Mesendoderm (in vitro differentiated cells): ENCODE measurements at places on chromosomes 2 and 18.

DNA sequence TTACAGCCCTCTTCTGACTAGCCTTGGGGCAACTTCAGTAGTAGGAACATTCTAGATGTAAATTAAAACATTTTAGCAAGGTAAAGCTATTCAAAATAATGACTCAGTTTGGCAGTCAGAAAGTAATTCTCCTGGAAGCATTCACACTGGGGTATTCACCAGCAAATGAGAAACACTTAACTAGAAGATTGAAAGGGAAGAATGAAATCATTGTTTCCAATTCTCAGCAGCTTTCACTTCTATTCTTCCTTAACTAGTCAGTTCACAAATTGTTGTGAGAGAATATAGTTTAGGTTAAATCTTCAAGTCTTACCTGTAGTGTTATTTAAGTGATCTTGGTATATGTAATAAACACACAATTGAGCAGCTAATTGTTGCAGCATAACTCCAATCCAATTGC is 1135.6 kb upstream of the FAM98A start:
- peak; percentile 62 for DNase-seq

GRCh38 chr2:222844323-222844722 is 16.5 kb upstream of the ACSL3 start:
- peak; percentile 44 for DNase-seq

DNA sequence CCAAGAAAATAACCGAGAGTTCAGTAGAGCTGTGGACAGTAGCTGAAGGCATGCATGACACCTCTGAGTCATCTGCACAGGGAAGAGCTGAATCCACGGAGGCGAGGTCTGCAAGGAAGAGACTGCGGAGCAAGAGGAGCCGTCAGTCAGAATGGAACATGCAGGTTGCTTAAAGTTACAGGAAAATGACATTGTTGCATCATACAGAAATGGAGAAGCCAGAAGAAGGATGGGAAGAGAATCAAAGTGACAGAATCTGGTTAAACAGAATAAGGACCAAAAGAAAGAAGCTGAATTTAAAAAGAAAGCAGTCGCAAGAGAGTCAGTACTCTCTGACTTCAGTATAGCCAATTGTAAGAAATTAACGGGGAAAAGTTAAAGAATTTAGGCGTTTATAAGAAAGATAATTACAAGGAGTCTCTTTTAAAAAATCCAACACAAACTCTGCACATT is 533.8 kb downstream of the ADCYAP1 start:
- DNase-seq: peak; percentile 48

GRCh38 chr2:3379339-3379646 is 201 bp upstream of the TRAPPC12 start:
- no peak for DNase-seq

GRCh38 chr18:55100817-55101457 is 141.7 kb upstream of the CCDC68 start:
- DNase-seq: no peak

- no peak for DNase-seq
Observed at GRCh38 chr2:125681976-125682805, 973.8 kb upstream of the GYPC start.

DNA sequence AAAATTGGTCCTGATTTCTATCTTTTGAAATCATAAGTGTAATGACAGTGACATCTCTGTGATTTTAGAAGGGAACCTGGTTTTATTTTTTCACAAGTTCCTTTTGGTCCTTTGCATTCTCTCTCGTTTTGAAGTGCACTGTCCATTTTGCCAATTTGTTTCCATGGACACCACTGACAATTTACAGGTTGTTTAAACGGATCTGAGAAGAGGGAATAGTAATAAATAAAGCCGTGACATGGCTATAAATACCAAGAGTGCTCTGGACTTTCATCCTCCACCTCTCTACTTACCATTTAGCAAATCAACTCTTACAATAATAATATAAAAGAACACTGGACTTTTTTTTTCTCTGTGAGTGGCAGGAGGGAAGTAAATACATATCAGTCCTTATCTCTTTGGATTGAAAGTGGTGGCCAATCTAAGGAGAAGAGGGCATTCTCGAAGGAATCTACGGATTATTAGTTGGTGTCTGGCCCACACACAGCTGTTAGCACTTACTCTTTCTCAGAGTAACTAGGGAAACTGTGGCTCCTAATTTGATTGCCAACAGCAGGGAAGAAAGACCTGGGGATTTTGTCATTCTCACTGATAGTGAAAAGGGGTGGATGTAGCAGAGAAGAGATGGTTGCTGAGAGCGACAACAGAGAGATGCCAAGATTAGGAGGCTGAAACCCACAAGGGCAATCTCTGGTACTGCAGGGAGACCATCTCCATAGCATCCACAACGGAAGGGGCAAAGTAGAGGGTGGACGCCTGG is 108.7 kb upstream of the FSHR start:
- peak; percentile 91 for DNase-seq

- DNase-seq: no peak
Observed at GRCh38 chr2:178529194-178529593, 48.9 kb downstream of the PLEKHA3 start.

- DNase-seq: no peak
Observed at GRCh38 chr2:99507937-99508818, 18.4 kb upstream of the REV1 start.

GRCh38 chr2:201966691-201967438 is 66.8 kb upstream of the FZD7 start:
- DNase-seq: no peak

GRCh38 chr2:238345297-238345968 is 25.1 kb downstream of the TRAF3IP1 start:
- no peak for DNase-seq

DNA sequence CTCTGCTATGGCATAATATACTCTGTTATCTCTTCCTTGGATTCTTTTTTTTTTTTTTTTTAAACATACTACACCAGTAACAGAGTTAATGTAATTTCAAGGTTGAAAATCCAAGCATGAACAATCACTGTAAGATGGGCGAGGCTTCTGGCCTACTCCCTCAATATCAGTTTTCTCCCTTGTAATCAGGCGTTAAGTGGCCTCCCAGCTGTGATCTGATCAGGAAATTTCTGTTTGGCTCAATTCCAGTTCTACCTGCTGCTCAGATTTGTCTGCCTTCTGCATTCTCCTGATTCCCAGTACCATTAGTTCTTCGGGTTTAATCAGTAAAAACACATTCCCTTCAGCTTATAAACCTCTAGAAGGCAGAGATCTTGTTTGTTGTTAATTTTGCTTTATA is 18.6 kb downstream of the PRKD3 start:
- DNase-seq: peak; percentile 78

DNA sequence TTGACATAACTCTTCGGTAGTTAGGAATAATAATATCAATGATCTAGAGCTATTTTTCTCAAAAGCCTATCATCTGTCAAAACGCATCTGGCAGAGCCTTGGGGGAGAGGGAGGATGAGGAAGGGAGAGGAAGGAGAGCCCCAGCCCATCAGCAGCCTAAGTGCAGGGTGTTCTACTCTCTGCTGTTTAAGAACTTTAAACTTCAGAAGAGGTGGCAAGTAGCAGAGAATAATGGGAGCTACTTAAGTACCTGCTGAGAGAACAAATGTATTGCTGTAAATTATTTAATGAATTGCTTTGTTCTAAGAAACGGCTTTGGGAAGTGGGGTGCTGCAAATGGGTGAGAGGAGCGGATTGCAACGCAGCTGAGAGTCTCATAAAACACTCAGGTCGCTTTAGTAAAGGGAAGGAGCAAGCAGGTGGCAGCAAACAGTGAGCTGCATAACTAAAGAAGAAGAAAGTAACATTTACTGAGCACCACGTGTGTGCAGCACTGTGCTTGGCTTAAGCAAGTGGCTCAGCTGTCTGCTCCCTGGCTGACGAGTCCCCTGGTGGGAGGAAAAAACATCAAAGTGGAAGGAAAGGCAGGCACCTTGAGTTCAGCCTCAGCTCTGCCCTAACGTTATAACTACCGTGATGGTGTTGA is 26.3 kb upstream of the SH3RF3 start:
- peak; percentile 43 for DNase-seq

DNA sequence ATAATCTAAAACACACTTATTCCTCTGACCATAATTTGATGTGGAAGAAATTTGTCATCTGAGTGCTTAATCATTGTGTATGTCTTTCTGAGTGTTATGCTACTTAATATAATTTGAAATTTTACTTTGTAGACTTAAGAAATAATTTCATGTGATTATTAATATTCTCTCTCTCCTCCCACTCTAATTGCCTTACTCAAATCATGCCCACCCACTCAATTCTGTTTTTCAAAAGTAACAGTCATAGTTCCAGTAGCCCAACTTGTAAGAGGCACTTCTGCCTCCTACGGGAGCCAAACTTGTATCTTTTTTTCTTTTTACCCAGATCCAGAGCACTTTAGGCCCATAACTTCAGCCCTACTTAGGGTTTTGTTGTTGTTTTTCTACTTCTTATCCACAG is 18.5 kb upstream of the KYNU start:
- no peak for DNase-seq

DNA sequence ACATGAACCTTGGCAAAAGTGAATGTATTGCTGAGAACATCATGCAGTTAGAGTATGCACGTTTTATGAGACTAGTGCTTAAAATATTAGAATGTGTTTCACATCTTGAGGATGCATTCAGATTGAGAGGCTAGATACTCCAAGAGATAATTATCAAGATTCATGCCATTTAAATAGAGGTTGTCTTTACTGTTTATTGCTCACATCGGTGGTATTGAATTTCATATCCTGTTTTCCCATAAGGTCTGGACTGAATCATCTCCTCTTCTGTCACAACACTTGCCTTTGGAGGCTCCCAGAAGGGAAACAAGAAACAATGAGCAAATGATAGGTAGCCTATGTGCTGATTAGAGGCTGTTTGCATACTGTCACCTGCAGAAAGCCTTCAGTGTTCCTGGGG is 83.8 kb downstream of the CLHC1 start:
- peak; percentile 37 for DNase-seq
